ENCODE measurements at places on chromosomes 16 and 17.

- no peak for DNase-seq
Measured at GRCh38 chr17:72826602-72827001, 265.9 kb downstream of the SLC39A11 start.

GRCh38 chr17:50944054-50944901 is 78.1 kb upstream of the TOB1 start:
- peak; percentile 89 for DNase-seq

GRCh38 chr17:8108972-8109660 is 9.2 kb downstream of the ALOXE3 start:
- no peak for DNase-seq

DNA sequence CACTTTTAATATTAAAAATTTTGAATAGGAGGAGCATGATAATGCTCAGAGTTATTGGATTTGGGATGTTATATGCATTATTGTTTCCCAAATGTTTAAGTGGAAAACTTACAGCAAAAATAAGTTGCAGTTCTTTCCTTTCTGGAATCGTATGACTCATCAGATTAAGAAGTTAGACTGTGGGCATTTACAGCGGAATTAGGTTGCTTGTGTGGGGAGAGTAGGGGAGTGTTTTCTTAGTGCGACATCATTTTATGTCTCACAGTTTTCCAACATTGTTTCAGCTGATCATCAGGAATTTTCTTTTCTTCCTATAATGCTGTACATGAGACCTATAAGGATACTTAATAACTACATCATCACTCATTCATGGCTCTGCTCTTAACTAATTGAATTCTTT is 1631.8 kb downstream of the CDH8 start:
- no peak for DNase-seq

DNA sequence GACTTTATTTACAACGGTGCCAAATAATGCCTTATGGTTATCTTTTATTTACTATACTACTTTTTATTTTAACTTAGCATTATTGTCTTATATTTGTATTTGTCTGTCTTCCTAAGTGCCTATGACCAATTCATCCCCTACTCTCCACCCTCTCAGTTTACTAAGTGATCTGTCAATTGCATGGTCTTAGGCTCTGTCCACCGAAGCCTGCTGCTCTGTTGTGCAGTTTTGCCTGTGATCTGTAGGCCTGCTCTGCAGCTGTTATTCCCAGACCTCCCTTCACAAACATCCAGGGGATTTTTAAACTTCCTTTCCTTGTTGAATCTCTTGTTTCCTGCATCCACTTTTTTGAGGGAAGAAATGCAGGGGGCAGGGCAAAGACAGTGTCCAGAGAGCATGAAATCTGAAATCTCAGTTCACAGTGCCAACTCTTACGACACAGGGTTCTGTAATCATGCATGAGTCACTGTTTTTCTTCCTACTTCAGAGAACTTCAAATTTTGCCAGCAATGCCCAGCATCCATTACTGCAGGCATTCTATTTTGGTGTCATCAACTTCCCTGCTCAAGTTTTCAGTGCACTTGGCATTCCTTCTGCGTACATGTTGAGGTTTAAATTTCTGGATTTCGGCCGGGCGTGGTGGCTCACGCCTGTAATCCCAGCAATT is 11.4 kb downstream of the SLFN5 start:
- no peak for DNase-seq

DNA sequence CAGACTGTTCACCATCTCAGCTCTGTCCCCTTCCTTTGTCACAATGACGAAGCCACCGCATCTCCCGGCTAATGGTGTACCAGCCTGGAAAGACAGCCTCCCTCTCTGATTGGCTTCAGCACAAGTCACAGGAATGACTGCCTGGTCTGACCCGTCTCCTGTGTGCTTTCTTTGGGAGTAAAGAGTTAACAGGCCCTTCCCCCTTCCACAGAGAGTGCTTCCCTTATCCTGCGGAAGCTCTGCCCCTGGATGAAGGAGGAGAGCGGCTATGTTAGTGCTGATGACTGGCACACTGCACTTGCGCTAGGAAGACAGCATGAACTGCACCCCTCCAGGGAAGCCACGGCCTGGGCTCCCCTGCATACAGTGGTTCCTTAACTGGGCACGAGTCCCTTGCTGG is 11.3 kb downstream of the USB1 start:
- DNase-seq = no peak

DNA sequence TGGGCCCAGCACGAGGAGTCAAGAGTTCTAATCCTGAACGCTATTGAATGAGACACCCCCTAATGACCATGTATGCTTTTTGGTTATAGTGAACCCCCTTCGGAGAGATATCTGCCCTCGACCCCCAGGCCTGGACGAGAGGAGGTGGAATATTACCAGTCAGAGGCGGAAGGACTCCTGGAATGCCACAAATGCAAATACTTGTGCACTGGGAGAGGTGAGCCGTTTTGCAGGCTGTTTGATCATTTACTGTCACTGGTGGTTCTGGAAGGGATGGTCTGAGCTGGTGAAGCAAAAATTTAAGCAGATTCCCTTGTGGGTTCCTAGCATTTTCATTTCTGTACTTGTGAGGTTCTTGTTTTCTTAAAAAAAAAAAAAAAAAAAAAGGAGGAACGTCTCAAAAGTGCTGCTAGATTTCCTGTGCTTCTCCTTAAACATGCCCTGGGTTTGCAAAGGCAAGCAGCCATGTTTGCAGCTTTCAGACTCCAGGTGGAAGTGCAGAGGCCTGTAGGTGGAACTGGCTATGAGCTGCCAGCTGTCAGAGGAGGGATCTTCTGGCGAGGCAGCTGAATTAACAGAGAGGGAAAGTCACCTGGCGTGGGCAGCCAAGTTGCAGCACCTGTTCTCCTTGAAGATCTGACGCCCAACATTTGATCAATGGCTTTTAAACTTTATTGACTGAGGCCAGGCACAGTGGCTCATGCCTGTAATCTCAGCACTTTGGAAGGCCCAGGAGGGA is 3.5 kb downstream of the MARVELD3 start:
- no peak for DNase-seq

DNA sequence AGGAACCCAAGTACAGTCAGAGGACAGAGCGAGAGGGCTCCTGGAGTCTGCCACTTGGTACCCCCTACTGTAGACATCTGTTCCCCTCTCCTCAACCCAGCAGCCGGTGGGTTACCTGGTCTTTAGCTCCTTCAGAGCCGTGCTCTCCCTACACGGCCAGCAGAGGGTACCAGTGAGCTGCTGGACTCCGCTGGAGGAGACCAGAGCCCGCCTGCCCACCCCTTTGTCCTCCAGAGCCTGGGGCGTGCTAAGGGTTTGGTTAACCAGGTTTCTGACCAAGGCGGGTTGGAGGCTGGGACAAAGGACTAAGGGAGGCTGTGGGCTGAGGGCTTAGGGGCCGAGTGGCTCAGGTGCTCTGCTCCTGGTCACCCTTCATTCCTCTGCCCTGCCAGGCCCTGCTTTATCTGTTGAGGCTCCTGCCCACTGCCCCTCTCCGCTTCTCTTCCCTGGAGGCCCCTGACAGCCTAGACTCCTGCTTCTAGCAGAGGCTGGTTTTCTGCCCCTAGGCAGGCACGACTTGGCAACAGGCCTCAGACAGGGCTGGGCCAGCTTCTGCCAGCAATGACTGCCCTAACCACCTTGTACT is 2.7 kb upstream of the HSD11B2 start:
- peak; percentile 85 for DNase-seq

GRCh38 chr16:24035127-24035842 is 199.5 kb downstream of the PRKCB start:
- no peak for DNase-seq

DNA sequence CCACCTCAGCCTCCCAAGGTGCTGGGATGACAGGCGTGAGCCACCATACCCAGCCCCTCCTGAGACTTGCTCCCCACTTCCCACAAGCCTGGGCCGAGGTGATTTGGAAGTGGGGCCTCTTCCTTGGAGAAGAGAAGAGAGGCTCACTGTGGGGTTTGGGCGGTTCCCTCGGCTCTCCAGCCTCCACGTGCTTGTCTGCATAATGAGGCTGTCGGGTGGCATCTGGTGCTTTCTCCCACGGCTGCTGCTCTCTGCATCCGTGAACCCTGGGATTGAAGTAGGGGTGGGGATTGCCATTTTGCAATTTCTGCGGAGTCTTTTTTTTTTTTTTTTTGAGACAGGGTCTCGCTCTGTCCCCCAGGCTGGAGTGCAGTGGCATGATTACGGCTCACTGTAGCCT is 101.4 kb downstream of the RAP1GAP2 start:
- DNase-seq = no peak

Data from left ventricle myocardium superior (tissue), 1 donor.